ENCODE measurements at places on chromosomes 11 and 22. TPM values are rescaled to one million over a fixed set of nuclear protein-coding genes. Genes with fewer than 3 reads are reported as not detected.

APOBEC3F gene
- 6.5 TPM for total RNA-seq

PANX2 gene
- total RNA-seq, result 3.3 TPM

OR51B2 gene
- not detected for total RNA-seq

DNA sequence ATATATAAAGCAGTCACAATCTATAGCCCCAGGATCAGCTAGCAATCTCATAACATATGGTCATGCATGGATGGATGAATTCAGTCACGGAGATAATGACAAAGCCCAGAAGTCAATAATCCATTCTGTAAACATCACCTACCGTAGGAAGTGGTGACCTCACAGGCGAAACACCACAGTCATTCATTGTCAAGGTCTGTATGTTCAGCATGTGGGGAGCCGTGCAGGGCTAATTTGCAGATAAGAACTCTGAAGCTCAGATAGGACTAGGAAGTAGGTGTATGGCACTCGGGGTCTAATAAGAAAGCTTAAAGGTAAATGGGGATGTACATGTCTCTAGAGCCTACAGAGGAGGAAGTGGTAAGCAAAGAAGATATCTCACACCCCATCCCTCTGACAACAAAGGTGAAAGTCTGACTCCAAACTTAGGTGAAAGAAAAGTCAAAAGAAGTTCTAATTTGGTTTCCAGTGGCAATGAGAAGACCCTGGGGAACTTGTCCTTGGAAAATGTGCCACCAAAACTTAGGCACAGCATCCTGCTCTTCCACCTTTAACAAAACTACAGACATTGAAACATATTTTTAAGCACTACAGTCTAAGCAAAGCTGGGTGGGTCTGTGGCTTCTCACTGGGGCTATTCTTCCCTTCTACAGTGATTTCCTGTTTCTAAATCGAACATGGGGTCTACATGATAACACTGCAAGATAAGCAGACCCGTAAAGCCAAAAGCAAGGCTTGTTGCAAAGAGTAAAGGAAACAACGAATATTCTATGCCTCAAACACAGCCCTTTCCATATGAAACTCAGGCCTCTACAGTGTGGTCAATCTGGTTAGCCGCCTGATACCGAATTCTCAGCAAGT lies 5.2 kb downstream of the CRTAM start:
- DNase-seq, result no peak

DNA sequence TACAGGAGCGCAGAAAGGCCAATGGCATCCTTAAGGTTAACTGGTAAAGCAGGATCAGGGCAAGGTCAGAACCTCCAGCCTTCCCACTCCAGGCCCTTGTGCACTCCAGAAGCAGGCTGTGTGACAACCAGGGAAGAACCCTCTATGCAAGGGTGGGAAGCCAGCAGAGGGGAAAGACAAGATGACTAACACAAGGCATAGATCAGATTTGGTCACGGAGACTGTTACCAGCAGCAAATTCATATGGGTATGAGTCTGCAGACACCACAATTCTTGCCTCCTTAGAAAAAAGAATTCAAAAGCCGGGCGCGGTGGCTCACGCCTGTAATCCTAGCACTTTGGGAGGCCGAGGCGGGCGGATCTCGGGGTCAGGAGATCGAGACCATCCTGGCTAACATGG lies 39.8 kb upstream of the MTNR1B start:
- DNase-seq, result no peak

- DNase-seq, result no peak
These were observed 239.7 kb downstream of the CTTN start for GRCh38 chr11:70637949-70638583.

GRCh38 chr22:47165338-47166032 lies 403.0 kb downstream of the TBC1D22A start:
- no peak for DNase-seq

- no peak for DNase-seq
These were observed 13.8 kb upstream of the SLC39A13 start for GRCh38 chr11:47394322-47395222.

DNA sequence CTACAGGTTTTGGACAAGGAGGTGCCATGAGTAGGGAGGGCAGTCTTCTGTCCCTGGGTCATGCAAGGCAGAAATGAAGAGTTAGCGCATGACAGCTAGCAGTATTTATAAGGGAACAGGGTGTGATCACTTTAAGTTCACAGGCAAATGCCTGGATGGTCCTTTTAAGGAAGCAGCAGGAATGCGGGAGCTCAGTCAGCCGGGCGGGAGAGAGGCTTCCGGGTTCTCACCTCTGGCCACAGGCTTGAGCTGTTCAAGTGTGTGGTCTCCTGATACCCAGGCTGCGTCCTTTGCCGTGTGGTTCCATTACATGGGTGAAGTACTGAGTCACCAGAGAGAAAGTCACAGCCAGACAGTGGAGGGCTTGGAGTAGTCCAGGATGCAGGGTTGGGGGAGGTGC lies 105.4 kb downstream of the BCR start:
- no peak for DNase-seq

DNA sequence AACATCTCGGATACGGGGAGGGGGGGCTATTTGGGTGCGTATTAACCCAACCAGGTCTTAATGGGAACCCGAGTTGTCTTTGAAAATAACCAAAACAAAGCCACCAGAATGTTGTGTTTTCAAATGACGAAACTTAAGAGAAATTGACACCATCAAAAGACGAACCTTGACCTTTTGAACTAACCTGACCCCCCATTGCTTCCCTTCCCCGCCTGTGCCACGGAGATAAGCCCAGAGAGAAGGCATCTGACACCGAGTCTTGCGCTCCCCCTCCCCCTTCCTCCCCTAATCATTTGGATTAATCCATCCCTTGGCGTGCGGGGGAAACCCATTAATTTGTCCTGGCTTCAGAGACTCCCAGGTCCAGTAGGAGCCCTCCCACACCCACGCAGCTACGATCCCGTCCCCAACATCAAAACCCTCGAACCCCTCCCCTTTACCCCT lies 4.5 kb upstream of the GCAT start:
- no peak for DNase-seq

DNA sequence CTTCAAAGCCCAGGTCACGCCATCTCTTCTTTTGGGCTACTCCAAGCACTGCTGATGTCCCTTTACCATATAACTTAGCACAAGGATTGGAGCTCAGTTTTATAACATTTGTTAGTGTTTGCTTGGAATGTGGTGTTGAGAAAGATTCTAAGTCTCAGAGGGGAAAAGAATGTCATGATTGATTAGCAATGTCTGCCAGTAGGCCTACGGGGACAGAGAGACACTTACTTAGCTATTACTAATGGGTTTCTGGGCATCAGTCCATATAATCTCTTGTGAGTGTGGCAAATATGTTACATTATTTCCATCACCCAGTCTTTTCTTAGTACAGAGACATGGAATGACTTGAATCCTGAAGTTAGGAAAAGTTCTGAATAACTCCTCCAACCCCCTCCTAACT lies 75.4 kb upstream of the FSHB start:
- DNase-seq, result no peak

DNA sequence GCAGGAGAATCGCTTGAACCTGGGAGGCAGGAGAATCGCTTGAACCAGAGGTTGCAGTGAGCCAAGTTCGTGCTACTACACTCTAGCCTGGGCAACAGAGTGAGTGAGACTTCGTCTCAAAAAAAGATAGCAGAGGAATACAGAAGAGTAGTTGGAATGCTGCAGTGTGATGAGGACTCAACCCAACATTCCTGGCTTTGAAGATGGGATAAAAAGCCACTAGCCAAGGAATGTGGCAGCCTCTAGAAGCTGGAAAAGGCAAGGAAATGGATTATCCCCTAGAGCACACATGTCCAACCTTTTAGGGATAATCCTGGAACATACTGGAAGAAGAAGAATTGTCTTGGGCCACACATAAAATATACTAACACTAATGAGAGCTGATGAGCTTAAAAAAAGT lies 13.9 kb downstream of the SLC25A17 start:
- no peak for DNase-seq
